ENCODE measurements at places on chromosomes 7 and 10.

DNA sequence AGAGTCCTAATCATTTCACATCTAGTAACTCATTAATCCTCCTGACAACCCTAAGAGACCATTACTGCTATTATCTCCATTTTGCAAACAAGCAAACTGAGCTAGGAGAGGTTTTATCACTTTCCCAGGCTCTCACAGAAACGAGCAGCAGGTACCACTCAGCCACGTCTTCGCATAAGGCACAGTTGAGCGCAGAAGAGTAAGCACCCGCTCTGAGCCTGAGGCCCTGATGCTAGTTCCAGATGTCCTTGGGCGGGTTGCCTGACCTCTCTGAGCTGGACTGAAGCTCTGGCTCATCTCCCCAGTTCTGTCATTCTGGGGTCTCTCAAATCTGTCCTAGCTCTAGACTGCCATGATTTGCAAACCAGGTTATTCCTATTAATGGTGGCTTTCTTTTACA, 72.6 kb upstream of the FRMD4A start:
- no peak for DNase-seq

- no peak for DNase-seq
These were observed 272.5 kb downstream of the DGKB start for GRCh38 chr7:14630048-14630447.

GRCh38 chr7:36148422-36149065, 4.5 kb upstream of the EEPD1 start:
- DNase-seq, result no peak

DNA sequence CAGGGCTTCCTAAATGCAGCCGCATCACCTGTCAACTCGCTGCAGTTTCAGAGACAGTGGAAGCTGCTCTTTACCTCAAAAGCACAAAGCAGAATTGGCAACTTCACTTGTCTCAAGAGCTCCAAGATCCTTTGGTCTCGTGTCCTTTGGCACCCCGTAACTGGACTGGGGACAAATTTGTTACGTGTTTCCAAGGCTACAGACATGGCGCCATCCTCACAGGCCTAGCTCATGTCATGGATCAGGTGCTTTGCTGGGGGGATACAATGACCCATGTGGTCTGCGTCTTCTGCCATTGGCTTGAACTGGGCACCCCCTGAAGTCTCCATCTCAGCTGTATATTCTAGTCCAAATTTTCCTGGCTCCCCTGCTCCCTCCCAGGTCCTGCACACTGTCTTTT, 48.6 kb downstream of the CHST3 start:
- DNase-seq, result no peak
